ENCODE measurements at places on chromosomes 3 and 15.
A peak's percentile ranks its signal among the peaks of the same experiment; 100 is the strongest.

GRCh38 chr3:150365132-150365604 is 42.9 kb upstream of the TSC22D2 start:
- DNase-seq: no peak

GRCh38 chr15:35606450-35606779 is 60.5 kb upstream of the DPH6 start:
- no peak for DNase-seq

GRCh38 chr15:78097667-78098066 is 5.3 kb downstream of the SH2D7 start:
- DNase-seq: no peak

GRCh38 chr15:42184296-42184695 is 23.8 kb downstream of the VPS39 start:
- DNase-seq: no peak

DNA sequence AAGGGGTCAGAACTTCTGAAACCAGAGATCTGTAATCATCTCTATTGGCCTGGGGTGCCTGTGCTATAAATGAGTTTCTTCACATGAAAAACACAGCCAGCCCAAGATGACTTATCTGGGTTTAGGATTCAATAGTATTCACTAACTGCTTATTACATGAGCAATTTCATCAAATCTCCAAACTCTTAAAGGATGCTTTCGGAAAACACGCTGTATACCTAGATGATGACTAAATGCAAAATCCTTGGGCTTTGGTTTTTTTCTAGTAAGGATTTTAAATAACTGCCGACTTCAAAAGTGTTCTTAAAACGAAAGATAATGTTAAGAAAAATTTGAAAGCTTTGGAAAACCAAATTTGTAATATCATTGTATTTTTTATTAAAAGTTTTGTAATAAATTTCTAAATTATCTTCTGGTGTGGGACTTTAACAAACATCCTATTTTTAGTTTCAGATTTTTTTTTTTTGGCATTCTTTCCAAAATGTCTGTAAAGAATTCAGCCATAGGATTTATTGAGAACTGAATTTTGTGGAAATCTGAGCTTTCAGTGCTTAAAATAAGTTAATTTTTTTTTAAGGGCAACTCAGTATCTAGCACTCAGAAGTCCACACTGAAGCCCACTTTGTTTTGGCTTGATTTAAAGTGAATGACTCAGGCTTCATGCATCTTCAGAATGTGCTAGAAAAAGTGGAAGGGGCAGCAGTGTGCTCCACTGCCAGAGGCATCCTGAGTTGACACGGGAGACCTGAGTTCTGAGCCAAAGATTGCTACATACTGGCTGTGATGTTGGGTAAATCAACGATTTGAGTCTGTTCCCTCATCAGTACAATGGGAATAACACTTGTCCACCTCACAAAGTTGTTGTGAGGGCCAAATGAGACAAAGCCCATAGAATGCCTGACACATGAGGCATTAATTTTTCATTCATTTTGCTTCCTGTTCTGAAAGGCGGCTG is 18.7 kb downstream of the TMEM43 start:
- DNase-seq: peak; percentile 87

- DNase-seq: no peak
Observed at GRCh38 chr15:47983533-47983932, 137.3 kb upstream of the SLC24A5 start.

GRCh38 chr3:187909866-187910265 is 164.6 kb upstream of the BCL6 start:
- no peak for DNase-seq

- no peak for DNase-seq
Observed at GRCh38 chr3:46524008-46524407, 26.2 kb downstream of the RTP3 start.

- no peak for DNase-seq
Observed at GRCh38 chr15:51386960-51387698, 45.7 kb downstream of the GLDN start.

- DNase-seq: no peak
Observed at GRCh38 chr3:88003115-88003755, 55.6 kb downstream of the CGGBP1 start.

GRCh38 chr15:41241221-41241964 is 10.3 kb downstream of the CHP1 start:
- DNase-seq: no peak

- DNase-seq: no peak
Observed at GRCh38 chr3:82186017-82186416, 424.6 kb upstream of the GBE1 start.

GRCh38 chr15:58486062-58486461 is 54.3 kb downstream of the LIPC start:
- DNase-seq: no peak

DNA sequence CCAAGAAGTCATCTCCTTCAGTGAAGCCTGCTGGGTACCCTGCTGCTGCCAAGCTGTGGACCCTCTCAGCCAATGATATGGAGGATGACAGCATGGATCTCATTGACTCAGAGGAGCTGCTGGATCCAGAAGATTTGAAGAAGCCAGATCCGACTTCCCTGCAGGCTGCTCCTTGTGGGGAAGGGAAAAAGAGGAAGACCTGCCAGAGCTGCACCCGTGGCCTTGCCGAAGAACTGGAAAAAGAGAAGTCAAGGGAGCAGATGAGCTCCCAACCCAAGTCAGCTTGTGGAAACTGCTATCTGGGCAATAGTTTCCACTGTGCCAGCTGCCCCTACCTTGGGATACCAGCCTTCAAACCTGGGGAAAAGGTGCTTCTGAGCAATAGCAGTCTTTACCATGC is 13.7 kb upstream of the ANP32A start:
- DNase-seq: no peak

DNA sequence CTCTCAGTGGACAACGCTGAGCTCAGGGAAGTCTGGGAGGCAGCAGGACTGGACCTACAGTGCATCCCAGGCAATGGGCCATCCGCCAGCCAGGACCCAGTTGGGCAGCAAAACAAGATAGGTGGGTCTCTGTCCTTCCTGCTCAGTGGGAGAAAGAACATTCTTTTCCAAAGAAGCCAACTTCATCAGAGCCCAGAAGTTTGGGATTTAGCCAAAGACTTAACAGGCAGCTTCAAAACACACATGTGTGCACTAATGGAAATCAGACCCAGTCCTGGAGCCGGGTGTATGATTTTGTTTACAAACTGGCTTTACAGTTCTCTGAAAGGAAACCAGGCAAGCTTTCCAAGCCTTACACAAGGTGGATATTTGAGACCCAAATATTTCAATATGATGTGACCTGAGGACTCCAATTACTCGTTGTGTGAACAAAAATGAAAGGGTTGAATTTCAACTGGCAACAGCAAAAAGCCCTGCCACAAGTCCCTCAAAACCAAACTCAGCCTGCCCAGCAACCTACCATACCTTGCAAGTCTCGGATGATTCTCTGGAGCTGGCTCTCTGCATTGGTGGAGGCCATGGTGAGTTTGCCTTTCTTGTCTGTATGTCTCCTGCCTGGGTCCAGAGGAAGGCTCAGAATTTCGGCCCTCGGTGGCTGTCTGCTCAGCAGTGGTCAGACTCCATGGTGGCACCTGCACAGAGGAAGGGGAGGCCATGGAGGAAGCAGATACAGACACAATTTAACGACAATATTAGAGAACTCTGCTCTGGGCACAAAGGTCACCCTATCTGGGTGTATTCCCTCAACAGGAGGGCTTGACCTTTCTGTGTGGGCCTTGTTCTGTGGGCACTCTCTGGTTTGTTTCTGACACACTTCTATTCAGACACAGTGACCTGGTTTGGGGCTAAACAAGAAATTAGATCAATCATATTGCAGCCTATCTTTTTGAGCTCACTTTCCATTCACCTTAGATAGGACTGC is 11.0 kb downstream of the FYCO1 start:
- no peak for DNase-seq

DNA sequence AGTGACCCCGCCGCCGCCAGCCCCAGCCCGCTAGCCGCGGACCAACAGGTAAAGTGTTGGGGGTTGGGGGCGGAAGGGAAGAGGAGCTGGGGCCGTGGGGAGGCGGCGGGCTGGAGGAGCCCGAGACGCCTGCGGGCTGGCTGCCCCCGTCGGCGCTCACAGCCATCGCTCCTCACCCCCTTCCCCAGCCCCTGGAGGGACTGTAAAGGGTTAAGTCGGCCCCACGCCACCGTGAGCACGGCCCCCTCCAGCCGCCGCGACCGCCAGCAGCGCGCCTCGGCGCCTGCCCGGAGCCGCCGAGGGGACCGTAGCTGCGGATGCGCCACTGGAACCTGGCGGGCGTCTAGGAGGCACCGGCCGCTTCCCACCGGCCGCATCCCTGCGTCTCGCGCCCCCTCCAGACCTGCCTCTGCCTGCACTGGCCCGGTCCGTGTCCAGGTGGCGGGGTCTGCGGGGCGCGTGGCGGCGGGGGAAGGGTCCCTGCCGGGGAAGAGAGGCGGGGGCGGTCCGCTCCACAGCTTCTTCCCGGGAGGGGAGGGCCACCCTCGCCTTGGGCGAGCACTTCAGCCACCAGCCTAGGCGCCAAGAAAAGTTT is 522 bp downstream of the MED12L start:
- DNase-seq: no peak

- no peak for DNase-seq
Observed at GRCh38 chr3:52054661-52055511, 1.5 kb downstream of the DUSP7 start.

DNA sequence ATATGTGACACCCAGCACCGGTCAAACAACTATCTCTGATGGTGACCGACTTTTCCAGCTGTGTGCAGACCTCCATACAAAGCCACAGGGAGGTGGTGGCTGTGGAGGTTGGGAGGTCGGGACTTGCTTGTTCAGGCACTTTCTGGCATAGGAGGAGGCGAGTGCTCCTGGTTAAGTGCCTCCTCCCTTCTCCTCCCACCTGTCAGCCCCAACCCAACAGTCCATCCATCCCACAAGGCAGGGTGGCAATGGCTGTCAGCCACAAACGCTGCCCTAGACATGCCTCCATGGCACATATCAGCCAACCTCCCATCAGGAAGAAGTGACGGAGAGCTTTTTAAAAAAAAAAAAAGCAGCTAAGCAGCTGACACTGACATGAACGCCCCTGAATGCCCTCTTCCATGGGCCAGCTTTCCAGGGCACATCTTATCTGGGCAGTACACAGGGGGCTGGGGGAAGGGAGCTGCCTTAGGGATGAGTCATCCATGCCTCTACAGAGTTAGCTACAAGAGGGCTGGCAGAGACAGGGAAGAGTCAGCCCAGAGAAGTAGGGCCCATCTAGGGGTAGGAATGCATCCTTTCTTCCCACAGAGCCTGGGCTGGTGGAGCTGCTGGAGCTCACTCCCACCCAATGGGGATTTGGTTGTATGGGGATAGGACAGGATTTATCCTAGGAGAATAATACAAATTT is 41.2 kb downstream of the CCDC12 start:
- DNase-seq: peak; percentile 90

- DNase-seq: no peak
Observed at GRCh38 chr3:160617636-160618035, 52.3 kb upstream of the KPNA4 start.

- DNase-seq: no peak
Observed at GRCh38 chr3:171181907-171182690, 155.6 kb upstream of the SLC2A2 start.

GRCh38 chr3:126896067-126896441 is 86.9 kb upstream of the PLXNA1 start:
- no peak for DNase-seq

DNA sequence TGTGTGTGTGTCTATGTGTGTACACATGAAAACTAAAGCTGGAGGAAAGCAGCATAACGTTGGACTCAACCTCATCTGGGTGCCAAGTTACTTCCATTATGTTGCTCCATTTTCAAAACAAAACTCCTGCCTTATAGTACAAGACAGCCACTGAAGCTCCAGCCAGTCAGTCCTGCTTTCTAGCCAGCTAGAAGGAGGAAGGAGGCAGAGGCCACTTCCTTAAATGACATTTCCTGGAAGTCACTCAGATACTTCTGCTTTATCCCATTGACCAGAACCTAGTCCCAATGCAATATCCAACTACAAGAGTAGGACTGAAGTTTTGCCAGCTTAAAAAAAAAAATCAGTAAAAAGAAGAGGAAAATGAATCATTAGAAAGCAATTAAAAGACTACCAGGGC is 31.7 kb downstream of the CADPS start:
- no peak for DNase-seq

GRCh38 chr15:52103217-52104207 is 9.1 kb downstream of the BCL2L10 start:
- DNase-seq: peak; percentile 78

- DNase-seq: no peak
Observed at GRCh38 chr3:58679974-58680666, 13.5 kb upstream of the FAM3D start.

GRCh38 chr3:128967748-128968355 is 26.0 kb downstream of the CFAP92 start:
- no peak for DNase-seq

DNA sequence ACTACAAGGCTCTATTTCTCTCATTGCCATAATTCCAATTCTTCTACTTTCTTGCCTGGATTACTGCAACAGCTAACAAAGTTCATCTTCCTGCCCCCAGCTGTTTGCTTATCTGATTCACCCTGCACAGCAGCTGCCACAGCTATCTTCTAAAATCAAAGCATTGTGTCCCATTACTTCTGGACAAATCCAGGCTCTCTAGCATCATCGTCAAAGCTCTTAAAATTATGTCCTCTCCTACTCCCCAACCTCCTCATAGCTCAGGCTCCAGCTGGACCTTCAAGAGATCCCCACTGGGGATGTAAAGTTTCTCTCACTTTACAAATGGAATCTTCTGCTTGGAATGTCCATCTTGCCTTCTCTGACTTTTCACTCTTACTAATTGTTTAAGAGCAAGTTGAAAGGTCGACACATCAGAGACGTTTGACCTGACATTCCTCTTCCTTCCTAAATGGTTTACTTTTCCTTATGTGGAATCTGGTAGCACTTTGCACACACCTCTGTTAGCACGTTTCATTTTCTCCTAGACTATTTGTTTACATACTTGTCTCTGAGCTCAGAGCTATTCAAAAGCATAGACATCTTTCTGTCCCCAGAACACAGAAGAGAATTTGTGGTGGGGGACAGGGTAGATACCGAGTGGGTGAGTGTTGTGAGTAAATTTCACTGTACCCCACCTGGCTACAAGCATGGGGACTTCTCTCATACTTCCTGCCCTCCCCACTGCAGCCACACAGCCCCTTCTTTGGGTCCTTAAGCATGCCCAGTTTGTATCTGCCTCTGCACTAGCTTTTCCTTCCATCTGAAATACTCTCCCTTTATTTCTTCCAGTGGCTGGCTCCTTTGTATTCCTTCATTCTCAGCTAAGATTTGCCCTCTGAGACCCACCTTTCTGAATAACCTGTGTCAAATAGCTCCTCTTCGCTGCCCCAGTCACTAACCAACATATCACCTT is 77.9 kb downstream of the SERPINI1 start:
- DNase-seq: no peak

GRCh38 chr15:66188464-66188863 is 65.1 kb downstream of the MEGF11 start:
- no peak for DNase-seq

DNA sequence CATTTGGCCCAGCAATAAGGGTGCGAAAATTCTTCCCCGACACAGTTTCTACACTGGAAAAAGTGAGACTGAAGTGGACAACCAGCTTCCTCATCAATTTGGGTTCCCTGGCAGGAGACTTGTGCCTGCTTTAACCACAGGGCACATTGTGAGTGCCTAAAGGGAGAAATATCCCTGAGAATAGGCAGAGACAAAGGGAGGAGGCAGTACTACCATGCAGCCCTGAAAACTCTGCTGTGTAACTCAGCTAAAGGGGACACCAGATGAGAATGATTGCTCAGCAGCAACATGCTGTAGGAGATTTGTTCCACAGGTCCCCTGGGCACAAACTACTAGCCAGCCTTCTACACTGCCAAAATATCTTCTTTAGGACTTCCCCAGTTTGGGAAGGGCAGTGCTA is 15.6 kb upstream of the KPNA4 start:
- no peak for DNase-seq
